ENCODE measurements at places on chromosomes 12 and 14.

- DNase-seq, result no peak
Observed at GRCh38 chr12:72214163-72214562, 58.0 kb upstream of the TRHDE start.

DNA sequence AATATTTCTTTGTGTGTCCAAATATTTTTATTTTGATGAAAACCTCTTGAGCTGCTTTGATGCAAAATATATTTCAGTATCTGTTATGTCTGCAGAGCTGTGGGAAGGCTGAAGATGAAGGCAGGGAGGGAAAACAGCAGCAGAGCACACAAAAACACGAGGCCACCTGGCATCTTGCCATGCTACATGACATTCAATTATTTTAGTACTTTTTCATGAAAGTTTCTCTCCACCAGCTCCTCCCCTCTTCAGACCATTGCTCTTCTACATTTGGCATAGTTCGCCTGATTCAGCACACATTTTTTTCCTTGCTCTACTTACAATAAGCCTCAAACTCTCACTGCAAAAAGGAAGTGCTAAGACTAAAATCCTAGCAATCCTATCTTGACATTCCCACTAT lies 4.6 kb upstream of the ALX1 start:
- DNase-seq, result no peak

DNA sequence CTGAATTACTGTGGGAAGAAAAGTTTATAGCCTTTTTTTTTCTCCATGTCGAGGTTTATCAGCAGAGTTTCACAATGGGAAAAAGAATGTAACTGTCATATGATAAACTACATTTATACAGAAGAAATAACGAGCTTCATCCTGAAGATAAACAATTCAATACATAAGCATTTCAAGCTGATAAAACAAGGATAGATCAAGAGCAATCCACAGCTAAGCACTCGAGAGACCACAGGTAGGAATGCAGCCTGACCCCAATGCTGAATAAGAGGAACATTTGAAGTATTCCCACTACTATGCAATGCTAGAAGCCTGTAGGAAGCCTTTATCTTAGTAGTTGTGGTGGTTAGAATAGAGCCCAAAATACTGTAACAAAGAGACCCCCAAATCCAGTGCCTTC lies 32.6 kb upstream of the DAAM1 start:
- DNase-seq, result no peak

- DNase-seq, result no peak
Observed at GRCh38 chr12:83172866-83173649, 486.4 kb downstream of the TMTC2 start.

DNA sequence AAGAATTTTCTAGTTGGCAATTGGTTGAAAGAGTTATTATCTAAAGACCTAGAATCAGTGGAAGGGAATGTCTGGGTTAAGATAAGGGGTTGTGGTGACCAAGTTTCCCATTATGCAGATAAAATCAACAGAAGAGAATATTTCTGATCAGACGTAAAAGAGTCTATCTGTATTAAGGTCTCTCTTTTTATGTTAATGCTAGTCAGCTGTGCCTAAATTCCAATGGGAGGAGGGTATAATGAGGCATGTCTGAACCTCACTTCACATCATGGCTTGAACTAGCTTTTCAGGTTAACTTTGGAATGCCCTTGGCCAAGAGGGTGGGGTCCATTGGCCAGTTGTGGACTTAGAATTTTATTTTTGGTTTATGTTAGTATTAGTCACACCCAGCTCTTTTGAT lies 34.3 kb upstream of the CHST11 start:
- no peak for DNase-seq

- DNase-seq, result peak; percentile 84
Observed at GRCh38 chr14:74922752-74923401, at the start of gene RPS6KL1. Gene RPS6KL1, minus strand, starts transcription at chr14:74923260. Its CDS starts 1,719 bp downstream, at chr14:74921541.

DNA sequence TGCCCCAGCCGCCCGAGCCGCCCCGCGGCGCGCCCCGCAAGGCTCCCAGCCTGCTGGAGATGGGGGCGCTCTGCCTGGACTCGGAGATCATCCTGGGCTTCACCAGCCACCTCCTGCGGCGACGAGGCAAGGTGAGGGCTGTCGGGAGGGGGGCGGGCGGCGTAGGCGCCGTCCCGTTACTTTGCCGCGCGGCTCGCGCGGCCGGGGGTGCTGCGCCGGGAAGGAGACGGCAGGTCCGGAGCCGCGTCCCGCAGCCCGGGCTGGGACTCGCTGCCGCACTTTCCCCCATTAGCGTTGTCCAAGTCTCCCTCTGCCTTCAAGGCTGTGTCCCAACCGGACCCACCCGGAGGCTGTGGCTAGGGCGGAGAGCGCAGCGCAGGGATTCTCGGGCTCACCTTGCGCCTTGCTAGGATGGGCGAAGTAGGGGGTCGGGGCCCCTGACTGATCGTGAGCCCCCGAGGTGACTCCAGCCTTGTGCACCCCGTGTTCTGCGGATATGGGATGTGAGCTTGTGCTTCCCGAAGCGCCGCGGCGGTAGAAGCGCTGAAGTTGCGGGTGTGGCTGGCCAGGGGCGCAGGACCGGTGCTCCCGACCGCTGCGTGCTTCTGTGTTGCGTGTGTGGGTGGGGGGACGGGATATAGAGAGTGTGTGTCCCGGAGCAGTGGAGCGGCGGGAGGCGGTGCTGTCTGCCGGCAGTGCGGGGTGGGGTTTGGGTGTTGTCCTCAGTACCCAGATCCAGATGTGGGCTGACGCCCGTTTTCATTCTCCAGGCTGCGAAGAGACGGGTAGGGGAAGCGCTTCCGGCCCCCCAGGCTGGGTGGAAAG lies 1.7 kb upstream of the KIF26A start:
- DNase-seq, result no peak

DNA sequence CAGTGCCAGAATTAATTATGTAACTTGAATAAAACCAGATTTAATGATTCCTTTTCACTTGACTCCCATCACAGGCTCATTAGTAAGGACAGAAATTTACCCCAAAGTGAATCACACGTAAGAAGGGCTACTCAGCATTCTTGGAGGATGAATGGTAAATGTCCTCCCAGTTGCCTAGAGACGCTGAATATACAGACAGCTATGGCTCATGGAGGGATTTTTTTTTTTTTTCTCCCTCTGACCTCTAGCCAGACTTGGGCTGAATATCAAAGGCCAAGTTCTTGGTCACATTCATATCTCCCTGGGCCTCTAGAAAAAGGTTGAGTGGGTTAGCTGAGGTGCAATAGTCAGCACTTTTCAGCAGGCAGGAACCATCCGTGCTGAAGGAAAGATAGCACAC lies 77.5 kb downstream of the PHLDA1 start:
- DNase-seq, result no peak

DNA sequence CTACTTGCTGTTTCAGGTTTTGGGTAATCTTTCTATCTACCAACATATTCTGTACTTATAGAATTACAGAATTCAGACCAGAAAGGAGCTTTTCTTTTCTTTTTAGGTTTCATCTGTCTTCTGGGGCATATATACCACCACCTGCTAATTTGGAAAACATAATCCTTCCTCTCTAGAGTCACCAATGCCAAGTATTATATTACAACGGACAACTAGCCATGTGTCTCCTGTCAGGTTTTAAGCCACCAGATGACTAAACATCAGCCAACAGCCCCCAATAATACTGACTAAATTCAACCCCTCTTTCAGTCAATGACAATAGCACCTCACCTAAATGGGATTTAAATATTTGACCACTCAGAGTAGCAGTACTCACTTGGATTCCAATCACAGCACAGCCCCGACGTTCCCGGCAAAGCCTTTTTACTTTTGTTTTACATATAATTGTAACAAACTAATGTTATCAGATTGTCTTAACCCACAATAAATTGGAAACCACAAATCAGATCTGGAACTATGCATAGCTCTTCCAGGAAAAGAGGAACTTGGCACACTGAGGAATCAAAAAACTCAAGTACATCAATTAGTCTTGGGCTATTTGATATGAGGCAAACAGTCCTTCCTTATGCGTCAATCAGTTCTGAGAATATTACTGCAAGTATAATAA lies 13.5 kb downstream of the SLC11A2 start:
- no peak for DNase-seq

- no peak for DNase-seq
Observed at GRCh38 chr14:26113911-26114640, 483.8 kb downstream of the NOVA1 start.
